Activated CD4-positive, alpha-beta T cell treated with anti-CD3 and anti-CD28 coated beads, Interleukin-2, amount 10 ng/mL, durations not matched to agents 7 days and 5 days (primary cell): ENCODE measurements at places on chromosomes 4 and X. TPM values are rescaled to one million over a fixed set of nuclear protein-coding genes. Genes with fewer than 3 reads are reported as not detected.

DNA sequence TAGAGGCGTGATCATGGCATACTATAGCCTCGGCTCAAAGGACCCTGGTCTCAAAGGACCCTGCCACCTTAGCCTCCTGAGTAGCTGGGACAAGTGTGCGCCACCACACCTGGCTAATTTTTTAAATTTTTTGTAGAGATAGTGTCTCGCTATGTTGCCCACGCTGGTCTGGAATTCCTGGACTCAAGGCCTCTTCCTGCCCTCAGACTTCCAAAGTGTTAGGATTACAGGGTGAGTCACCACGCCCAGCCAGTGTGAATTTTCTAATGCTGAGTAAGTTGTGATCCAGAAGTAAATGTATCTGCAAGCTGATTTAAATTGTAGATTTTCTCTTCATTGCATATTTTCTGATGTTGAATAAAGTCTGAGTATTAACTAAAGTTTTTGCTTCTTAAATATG, 2.6 kb upstream of the ZNF674 start:
- H3K4me1 ChIP-seq, result peaks cover 30% of the 10 kb centered on the region
- DNase-seq, result no peak
- no peaks in the 10 kb centered on the region for H3K27me3 ChIP-seq

MAGEA10 gene
- not detected for total RNA-seq

GRCh38 chrX:46488712-46489111, 56.5 kb downstream of the ZNF674 start:
- peaks cover 41% of the 10 kb centered on the region for H3K36me3 ChIP-seq
- no peak overlapping the region for H3K27ac ChIP-seq
- peaks cover 20% of the 10 kb centered on the region for H3K4me1 ChIP-seq
- no peaks in the 10 kb centered on the region for H3K27me3 ChIP-seq

- no peaks in the 10 kb centered on the region for H3K36me3 ChIP-seq
- no peak overlapping the region for H3K27ac ChIP-seq
- peak; percentile 2 for DNase-seq
- no peaks in the 10 kb centered on the region for H3K27me3 ChIP-seq
- no peaks in the 10 kb centered on the region for H3K4me1 ChIP-seq
Observed at GRCh38 chr4:8912089-8912455, 40.4 kb upstream of the HMX1 start.

HPGDS gene
- not detected for total RNA-seq

DNA sequence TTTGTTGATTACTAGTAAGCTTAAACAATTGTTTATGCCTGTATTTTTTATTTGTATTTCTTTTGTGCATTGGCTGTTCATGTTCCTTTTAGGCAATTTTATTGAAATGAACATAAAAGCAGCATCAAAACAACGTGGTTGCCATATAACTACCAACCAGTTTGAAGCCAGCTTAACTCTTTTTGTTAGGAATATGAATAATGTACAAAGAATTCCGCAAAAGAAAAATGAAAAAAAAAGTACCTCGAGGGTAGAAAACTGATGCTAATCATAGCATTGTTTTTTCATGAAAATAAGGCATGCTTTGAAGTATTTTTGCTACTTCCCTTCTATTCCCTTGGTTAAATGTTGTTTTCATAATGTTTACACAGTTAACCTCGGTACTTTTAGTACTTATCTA, 1024.0 kb upstream of the SLIT2 start:
- H3K4me3 ChIP-seq, result no peak overlapping the region
- H3K27ac ChIP-seq, result no peak overlapping the region
- H3K4me1 ChIP-seq, result no peaks in the 10 kb centered on the region
- no peaks in the 10 kb centered on the region for H3K36me3 ChIP-seq

ATP1B4 gene
- total RNA-seq, result not detected

HSFX4 gene
- total RNA-seq, result not detected

DNA sequence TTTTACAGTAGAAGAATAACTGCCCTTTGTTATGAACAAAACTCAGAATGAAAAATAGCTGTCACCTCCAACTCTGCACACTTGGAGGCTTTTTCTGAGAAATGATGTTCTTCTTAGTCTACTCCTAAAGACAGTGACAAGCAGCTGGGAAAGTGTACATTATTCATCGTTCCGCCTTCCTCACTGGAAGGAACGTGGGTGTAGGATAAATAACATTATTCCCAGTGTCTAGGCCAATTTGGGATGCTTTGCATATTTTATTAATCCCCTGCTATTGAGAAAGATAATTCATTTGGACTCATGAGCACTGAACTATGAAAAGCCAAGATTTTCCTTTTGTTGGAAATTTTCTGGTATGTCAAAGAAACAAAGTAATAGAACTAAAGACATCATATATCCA, 87.8 kb downstream of the VCX2 start:
- no peak overlapping the region for H3K4me3 ChIP-seq
- no peak overlapping the region for H3K27ac ChIP-seq
- no peaks in the 10 kb centered on the region for H3K4me1 ChIP-seq
- no peaks in the 10 kb centered on the region for H3K36me3 ChIP-seq

COMMD8 gene
- 23.0 TPM for total RNA-seq

DNA sequence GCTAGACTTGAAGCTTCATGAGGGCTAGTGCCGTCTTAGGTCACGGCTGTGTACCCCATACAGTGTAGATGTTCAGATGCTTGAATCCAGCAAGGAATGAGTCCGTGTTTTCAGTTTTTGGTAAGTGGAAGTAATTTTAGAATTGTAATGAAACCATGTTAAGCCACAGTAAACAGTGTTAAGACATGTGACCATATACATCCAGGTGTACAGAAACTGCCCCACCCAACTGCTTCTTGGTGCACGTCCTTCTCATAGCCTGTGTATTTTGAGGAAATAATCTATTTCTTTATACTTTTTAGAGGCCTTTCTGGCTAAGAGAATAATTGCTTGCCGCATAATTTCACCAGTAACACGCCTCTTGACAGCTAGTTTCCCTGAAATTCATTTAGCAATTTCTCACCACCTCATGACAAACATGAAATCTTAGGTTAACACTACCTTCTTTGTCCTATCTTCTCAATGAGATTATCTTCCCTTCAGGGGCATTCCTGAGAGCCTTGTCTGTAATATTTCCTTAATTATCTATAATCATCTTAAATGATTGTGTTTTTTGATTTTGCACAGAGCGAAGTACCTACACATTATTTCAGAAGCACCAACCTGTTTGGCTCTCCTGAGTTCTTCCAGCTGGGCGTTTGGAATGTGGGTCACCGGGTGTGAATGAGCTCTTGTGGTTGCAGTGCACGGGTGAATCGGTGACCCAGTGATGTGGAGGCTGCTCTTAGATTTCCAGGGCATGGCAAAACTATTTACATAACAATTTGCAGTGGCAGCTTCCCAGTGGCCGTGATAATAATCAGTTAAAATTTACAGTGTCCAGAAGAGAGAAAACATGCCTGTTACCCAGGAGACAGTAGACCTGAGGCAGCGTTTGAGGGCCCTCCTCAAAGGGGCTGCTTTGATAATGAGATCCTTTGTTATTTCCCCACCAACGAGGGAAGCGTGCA, 50.2 kb upstream of the TADA2B start:
- H3K36me3 ChIP-seq, result peaks cover 46% of the 10 kb centered on the region
- H3K27me3 ChIP-seq, result no peaks in the 10 kb centered on the region

DNA sequence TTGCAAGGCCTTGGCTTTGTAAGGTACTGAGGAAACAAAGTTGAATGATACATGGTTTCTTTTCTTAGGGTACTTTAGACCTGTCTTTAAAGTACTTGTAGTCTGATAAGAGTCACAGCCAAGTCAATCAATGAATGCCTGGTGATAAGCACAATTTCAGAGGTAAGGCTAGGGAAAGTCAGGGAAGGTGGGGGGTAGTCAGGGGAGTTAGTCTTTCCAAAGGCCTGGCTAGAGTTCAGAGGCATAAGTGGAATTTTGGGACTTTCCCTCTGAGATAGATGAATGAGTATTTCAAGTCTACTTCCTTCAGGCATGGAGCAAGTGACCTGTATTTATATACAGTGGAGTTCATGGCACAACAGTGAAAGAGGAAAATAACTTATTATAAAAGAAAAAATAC, 78.3 kb downstream of the SLC4A4 start:
- no peaks in the 10 kb centered on the region for H3K27me3 ChIP-seq
- H3K27ac ChIP-seq, result no peak overlapping the region
- no peak for DNase-seq
- H3K4me3 ChIP-seq, result no peak overlapping the region

DNA sequence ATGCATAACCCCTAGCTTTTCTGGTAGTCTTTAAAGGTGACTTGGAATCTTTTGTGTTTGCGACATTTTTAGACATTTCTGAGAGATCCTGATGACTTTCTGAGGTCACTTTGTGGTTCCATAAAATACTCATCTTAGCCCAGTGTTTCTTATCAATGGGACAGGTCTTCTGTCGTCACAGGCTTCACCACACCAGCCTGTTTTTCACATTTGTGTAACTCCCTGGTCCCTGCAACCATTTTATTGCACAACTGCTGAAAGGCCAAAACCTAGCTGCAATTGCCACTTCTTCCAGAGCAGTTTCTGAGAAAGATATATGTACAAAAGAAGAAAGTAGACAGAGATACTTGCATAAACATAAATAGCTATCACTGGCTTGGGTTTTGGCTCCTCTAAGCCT, 120.9 kb downstream of the IL15 start:
- no peak for DNase-seq
- H3K36me3 ChIP-seq, result no peaks in the 10 kb centered on the region
- peaks cover 3% of the 10 kb centered on the region for H3K27me3 ChIP-seq

DNA sequence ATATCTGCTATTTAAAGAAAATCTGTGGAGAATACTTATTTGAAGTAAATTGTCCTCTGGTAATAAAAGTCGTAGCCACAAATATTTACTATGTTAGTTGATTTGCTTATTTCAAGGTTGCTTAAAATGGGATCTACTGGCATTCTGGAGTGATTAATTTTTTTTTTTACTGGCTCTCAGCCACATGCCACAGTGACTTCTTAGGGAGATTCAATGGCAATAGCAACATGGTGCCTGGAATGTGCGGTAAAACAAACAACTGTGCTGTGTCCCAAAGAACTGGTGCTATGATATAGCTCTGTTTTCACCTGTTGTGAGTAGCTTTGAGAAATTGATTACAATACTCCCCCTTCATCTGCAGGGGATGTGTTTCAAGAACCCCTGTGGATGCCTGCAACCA, 324.3 kb downstream of the GPAT3 start:
- no peaks in the 10 kb centered on the region for H3K36me3 ChIP-seq
- H3K4me1 ChIP-seq, result no peaks in the 10 kb centered on the region
- H3K27me3 ChIP-seq, result no peaks in the 10 kb centered on the region
- DNase-seq, result no peak
- no peak overlapping the region for H3K4me3 ChIP-seq

DNA sequence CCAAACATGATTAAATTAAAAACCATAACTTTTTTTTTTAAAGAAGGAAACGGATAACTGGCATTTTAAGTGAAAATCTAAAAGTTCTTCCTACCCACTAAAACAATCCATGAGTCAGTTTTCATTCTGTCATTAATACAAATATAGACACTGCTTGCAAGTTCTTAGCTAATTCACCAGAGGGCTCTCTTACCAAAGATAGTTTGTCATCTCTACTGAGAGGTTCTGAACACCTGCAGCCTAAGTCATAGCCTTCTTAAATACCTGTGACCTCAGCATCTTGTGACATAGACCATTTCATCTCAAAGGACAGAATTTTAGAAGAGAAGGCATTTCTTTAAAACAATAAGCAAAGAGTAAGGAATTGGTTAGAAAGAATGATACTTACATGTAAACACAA, 65.3 kb upstream of the FAM120C start:
- H3K4me3 ChIP-seq, result no peak overlapping the region
- H3K27ac ChIP-seq, result no peak overlapping the region
- no peaks in the 10 kb centered on the region for H3K36me3 ChIP-seq
- H3K27me3 ChIP-seq, result peaks cover 2% of the 10 kb centered on the region
- no peaks in the 10 kb centered on the region for H3K4me1 ChIP-seq

SPOCK3 gene
- not detected for total RNA-seq

PLAC1 gene
- not detected for total RNA-seq

DNA sequence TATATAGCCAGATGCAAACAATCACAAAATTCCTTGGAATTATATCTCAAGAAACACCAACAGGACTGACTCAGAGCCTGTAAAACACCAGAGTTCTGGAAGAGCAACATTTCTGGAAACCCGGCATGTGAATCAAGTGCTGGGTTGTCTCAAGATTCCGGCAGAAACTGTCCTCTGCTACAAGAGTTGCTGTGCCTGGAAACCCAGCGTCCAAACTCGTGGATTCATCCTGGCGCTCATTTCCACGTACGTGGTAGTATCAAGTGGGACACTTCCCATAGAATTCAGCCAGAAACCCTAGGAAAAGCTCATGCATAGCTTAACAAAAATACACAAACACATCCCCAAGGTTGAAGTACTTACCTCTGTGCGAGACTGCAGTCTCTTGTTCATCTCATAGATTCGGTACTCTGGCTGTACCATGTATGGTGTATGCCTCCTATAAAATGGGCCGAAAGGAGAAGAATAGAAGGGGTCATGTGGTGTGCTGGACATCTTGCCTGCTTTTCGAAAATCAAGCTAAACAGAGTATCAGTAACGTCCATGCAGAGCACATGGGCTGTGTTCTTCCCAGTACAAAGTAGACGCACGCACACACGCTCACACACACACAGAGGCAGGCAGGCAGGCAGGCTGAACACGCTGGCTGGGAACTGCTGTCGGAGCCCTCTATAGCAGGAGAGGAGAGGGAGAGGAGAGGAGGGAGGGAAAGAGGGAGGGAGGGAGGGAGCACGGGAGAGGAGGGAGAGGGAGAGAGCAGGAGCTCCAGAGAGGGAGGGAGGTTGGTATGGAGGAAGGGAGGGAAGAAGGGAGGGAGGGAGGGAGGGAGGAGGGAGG, at the start of gene LDB2:
Gene LDB2, minus strand, starts transcription at position 655 of the 837 bp plus-strand sequence.
- peaks cover 27% of the 10 kb centered on the region for H3K27me3 ChIP-seq
- no peaks in the 10 kb centered on the region for H3K36me3 ChIP-seq
- no peak within 1 kb of the TSS for H3K4me3 ChIP-seq
- no peak for DNase-seq

MAGEB18 gene
- not detected for total RNA-seq

- no peak overlapping the region for H3K27ac ChIP-seq
- peaks cover 4% of the 10 kb centered on the region for H3K27me3 ChIP-seq
- H3K4me3 ChIP-seq, result no peak overlapping the region
- no peaks in the 10 kb centered on the region for H3K4me1 ChIP-seq
- no peak for DNase-seq
Observed at GRCh38 chr4:100746141-100746739, 228.4 kb upstream of the EMCN start.

DNA sequence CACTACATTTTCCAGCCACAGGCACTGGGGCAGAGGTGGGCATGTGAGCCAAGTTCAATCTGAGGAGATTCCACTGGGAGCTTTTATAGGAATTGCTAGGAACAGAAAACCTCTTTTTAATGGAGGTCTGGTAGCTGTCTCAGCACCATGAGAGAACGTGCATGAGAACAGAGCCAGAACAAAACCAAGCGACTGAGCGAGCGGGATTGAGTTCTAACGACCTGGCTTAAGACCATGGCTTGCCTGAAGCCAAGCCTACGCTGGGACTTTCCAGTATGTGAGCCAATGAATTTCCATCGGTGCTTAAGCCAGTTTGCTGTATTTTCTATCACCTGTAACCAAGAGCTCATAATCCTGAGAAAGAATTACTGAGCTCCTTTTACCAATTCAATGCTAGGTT, 183.7 kb downstream of the NR3C2 start:
- no peaks in the 10 kb centered on the region for H3K36me3 ChIP-seq
- no peaks in the 10 kb centered on the region for H3K4me1 ChIP-seq
- DNase-seq, result no peak
- H3K27me3 ChIP-seq, result no peaks in the 10 kb centered on the region
- no peak overlapping the region for H3K4me3 ChIP-seq
- H3K27ac ChIP-seq, result no peak overlapping the region

HDX gene
- total RNA-seq, result 2.0 TPM

- H3K27me3 ChIP-seq, result peaks cover 43% of the 10 kb centered on the region
- H3K36me3 ChIP-seq, result no peaks in the 10 kb centered on the region
- H3K4me1 ChIP-seq, result no peaks in the 10 kb centered on the region
- H3K4me3 ChIP-seq, result no peak overlapping the region
- H3K27ac ChIP-seq, result no peak overlapping the region
- no peak for DNase-seq
Observed at GRCh38 chr4:154503598-154503997, 12.0 kb upstream of the DCHS2 start.
